ENCODE measurements at places on chromosomes 2 and 18.

DNA sequence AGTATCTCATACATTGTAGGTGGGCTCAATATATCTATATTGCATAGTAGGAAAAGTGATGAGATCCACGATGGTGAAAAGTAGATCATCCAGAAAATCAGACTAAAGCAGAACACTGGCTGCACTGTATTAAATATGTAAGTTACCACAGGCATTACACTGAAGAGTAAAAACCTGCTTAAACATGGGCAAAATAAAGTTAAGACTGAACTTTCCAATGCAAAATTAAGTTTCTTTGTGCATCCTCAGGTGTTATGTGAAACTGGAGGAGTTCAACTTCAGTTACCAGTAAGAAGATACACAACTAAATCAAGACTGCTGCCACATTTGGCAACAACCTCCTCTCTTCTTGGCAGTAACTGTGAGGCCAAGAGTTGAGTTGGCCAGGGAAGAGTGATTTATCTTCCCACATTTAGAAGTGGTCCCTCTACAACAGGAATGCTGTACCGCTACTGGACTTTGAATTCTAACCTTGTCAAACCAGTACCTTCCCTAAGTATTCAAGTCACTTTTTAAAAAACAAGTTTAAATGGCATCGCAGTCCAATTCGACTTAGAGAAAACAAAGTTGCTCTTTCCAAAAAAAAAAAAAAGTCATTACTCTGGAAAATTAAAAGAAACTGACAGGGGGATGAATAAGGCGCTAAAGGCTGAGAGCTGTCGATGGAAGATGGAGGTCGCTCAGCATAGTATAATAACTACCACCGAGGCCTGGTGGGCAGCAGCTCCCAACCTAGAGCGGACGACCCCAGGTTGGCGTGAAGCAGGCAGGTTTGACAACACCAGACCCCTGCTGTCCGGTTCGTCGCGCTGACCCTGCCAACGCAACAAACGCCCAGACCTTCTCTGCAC, 1.1 kb downstream of the MAP4K3 start:
- DNase-seq: no peak
- peak overlapping the region; percentile 91 for H3K4me3 ChIP-seq
- peaks cover 2% of the 10 kb centered on the region for H3K36me3 ChIP-seq
- H3K27ac ChIP-seq: peak overlapping the region; percentile 70
- H3K27me3 ChIP-seq: no peaks in the 10 kb centered on the region

DNA sequence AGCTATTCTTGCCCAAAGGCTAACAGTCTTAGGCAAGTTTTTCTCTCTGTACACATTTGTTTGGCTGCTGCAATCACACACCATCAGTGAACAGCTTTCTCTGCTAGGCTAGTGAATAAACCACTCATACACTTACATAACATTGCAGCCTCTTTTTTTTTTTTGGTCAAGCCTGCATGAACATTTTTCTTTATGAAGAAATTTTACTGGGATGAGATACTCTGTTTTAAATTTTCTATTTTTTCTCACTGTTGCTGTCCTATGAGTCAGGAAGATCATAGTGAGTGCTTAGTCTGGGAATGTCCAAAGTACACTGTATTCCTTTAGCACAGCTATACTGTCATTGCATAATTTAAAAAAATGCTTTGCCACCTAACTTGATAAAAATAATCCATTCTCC, 58.5 kb downstream of the ROCK1 start:
- H3K4me3 ChIP-seq: no peak overlapping the region
- no peaks in the 10 kb centered on the region for H3K36me3 ChIP-seq
- no peaks in the 10 kb centered on the region for H3K27me3 ChIP-seq
- H3K27ac ChIP-seq: no peak overlapping the region

DNA sequence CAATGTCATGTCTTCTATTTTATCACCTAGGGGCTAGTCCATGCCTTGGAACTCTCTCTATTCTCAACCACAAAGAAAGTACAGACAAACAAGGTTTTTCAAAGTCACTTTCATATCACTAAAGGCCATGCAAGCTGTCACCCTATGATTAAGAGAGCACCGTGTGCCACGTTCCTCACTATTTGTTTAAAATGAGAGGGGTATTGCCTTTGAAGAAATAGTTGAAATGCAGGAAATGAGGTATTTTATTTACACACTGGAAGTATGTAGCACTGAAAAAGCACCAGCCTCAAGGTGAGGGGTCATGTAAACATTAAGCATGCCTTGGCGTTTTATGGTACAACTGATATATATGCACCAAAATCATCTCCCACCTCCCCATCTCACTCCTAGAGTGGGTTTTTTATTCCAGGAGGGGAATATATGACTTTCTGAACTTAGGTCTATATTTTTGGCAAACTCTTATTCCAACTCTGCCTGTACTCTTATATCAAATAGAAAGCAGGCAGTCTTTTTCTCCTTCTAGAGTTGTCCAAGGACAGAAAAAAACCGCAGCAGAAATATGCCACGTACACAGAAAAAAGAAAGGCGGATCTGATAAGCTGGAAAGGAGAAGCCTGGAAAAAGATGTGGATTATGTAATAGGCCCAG, 53.5 kb downstream of the VSNL1 start:
- no peak overlapping the region for H3K4me3 ChIP-seq
- no peak for DNase-seq
- H3K36me3 ChIP-seq: no peaks in the 10 kb centered on the region
- H3K27me3 ChIP-seq: peaks cover 32% of the 10 kb centered on the region

DNA sequence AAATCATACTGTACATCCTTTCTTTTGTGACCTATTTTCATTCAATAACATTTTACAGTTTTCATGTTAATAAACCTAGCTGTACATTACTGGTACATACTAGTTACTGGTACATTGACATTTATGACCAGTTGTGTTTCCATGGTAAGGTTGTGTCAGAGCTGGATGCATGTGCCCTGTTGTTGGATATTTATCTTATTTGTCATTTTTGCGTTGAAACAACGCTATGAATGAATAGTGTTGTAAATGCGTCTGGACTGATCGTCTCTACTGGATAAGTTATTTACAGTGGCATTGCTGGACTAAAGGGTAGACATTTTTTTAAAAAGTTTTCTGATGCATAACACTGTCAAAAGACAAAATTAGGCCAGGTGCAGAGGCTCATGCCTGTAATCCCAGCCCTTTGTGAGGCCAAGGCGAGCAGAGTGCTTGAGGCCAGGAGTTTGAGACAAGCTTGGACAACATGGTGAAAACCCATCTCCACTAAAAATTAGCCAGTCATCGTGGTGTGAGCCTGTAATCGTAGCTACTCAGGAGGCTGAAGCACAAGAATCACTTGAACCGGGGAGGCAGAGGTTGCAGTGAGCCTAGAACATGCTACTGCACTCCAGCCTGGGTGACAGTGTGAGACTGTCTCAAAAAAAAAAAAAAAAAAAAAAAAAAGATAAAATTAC, 40.2 kb downstream of the MCFD2 start:
- peaks cover 7% of the 10 kb centered on the region for H3K4me1 ChIP-seq
- no peak overlapping the region for H3K27ac ChIP-seq

- no peaks in the 10 kb centered on the region for H3K27me3 ChIP-seq
- peaks cover 2% of the 10 kb centered on the region for H3K4me1 ChIP-seq
- H3K4me3 ChIP-seq: no peak overlapping the region
- DNase-seq: no peak
- no peaks in the 10 kb centered on the region for H3K36me3 ChIP-seq
These were observed 175.5 kb downstream of the CAMKMT start for GRCh38 chr2:44537264-44537663.

DNA sequence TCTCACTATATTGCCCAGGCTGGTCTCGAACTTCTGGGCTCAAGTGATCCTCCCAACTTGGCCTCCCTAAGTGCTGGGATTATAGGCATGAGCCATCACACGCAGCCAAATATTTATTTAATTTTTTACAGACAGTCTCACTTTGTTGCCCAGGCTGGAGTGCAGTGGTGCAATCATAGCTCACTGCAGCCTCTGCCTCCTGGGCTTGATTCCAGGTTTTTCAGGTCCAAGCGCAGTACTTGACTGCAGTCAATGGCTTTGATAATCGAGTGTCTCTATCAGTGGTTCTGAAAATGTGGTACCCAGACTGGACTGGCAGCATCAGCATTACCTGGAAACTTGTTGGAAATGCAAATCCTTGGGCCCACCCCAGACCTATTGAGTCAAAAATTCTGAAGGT, 63.1 kb downstream of the PLB1 start:
- peaks cover 4% of the 10 kb centered on the region for H3K36me3 ChIP-seq
- peaks cover 2% of the 10 kb centered on the region for H3K4me1 ChIP-seq
- H3K4me3 ChIP-seq: no peak overlapping the region

- peaks cover 8% of the 10 kb centered on the region for H3K36me3 ChIP-seq
- no peak overlapping the region for H3K4me3 ChIP-seq
- H3K27ac ChIP-seq: no peak overlapping the region
These were observed 45.1 kb downstream of the DHX57 start for GRCh38 chr2:38830526-38831159.

- DNase-seq: no peak
- no peaks in the 10 kb centered on the region for H3K4me1 ChIP-seq
- H3K27ac ChIP-seq: no peak overlapping the region
- no peaks in the 10 kb centered on the region for H3K27me3 ChIP-seq
These were observed 1221.3 kb upstream of the CELF4 start for GRCh38 chr18:38786906-38787305.

GRCh38 chr2:229124136-229124535, 147.0 kb downstream of the PID1 start:
- H3K27ac ChIP-seq: no peak overlapping the region
- no peaks in the 10 kb centered on the region for H3K27me3 ChIP-seq
- DNase-seq: no peak

DNA sequence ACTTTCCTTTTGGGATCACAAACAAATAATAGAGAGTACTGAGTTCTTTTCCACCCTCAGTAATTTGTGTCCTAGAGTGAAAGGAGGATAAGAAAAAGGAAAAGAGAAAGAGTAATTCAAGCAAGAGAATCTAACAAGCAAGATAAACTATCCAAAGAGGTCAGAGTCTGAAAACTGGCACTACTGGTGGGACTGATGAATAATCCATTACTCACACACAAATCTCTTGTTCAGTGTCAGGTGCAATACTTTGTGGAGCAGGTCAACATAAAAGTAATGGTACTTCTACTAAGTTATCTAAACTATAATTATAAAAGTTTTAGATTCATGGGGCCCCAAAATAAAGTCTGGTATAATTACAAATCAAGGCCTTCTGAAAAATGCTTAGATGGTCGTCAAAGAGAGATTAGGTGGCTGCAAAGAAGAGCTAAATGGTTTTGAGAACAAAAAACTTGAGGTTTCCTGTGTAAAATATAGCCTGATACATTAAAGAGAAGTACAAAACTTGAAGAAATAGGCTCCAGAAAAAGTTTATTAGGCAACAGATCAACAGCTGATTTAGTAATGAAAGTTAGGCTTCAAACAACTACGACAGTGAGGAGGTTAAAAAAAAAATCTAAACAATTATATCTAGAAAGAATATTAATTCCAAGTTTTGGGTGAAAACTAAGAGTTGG, 109.4 kb downstream of the BAZ2B start:
- DNase-seq: no peak
- H3K4me1 ChIP-seq: peaks cover 17% of the 10 kb centered on the region
- no peaks in the 10 kb centered on the region for H3K27me3 ChIP-seq
- H3K27ac ChIP-seq: peak overlapping the region; percentile 54
- H3K36me3 ChIP-seq: peaks cover 2% of the 10 kb centered on the region

DNA sequence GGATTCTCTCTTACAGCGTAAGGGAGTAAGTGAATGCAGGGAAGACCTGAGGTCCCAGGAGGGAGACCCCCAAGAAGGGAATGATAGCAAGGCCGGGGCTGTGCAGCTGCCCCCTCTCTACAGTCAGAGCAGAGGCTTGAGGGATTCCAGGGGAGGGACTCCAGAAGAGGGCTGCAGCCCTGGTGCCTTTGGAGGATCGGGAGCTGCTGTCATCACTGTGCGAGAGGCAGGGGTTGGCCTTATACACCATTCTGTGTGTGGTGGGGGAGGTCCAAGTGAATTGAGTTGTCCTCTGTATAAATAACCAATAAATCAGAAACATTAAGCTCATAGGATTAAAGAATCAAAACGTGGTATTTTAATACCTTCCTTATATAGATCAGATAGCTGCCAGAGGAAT, 114.9 kb downstream of the GLI2 start:
- no peaks in the 10 kb centered on the region for H3K36me3 ChIP-seq
- no peak overlapping the region for H3K27ac ChIP-seq
- peaks cover 4% of the 10 kb centered on the region for H3K27me3 ChIP-seq
- no peak overlapping the region for H3K4me3 ChIP-seq
- H3K4me1 ChIP-seq: no peaks in the 10 kb centered on the region

- no peak overlapping the region for H3K27ac ChIP-seq
- DNase-seq: no peak
- no peak overlapping the region for H3K4me3 ChIP-seq
- peaks cover 11% of the 10 kb centered on the region for H3K36me3 ChIP-seq
- H3K27me3 ChIP-seq: no peaks in the 10 kb centered on the region
These were observed 54.8 kb downstream of the NBAS start for GRCh38 chr2:15506229-15506819.

GRCh38 chr2:70461981-70462876, 91.4 kb downstream of the TGFA start:
- DNase-seq: no peak
- H3K27ac ChIP-seq: no peak overlapping the region
- H3K4me3 ChIP-seq: no peak overlapping the region
- H3K36me3 ChIP-seq: peaks cover 2% of the 10 kb centered on the region

DNA sequence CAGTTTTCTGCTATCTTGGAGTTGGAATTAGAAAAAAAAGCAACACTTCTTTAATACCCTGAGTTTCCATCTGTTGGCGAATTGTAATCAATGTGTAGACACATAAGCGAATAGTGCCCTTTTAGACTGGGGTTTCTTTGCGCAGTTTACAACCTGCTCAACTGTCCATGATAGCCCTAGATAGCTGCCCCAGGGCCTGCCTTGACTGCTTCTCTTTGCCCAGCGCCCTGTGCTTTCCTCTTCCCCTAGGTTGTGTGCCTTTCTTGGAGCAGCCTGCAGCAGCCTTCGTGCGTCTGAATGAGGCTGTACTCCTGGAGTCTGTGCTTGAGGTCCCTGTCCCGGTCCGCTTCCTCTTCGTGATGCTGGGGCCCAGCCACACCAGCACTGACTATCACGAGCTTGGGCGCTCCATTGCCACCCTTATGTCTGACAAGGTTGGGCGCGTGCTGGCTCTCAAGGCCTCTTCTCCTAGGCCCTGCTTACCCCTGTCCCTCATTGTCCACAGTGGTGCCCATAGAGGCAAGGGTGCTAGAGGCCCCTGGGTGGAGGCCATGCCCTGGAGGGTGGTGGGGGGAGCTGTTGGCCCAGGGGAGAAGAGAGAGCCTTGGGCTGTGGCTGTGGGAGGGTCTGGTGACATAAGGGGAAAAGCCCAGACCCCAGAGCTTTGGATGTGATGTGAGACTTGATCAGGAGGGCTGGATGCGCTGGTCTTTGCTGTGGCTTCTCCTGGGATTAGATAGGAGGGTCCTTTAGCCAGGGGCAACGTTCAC, 6.9 kb downstream of the SLC4A3 start:
- no peak overlapping the region for H3K27ac ChIP-seq
- DNase-seq: no peak
- peaks cover 3% of the 10 kb centered on the region for H3K36me3 ChIP-seq
- no peaks in the 10 kb centered on the region for H3K4me1 ChIP-seq

GRCh38 chr2:158990397-158991214, 22.2 kb downstream of the TANC1 start:
- peaks cover 3% of the 10 kb centered on the region for H3K4me1 ChIP-seq
- H3K27me3 ChIP-seq: peaks cover 28% of the 10 kb centered on the region
- H3K27ac ChIP-seq: no peak overlapping the region
- no peak for DNase-seq
- peaks cover 3% of the 10 kb centered on the region for H3K36me3 ChIP-seq
- peak overlapping the region; percentile 56 for H3K4me3 ChIP-seq

Measured in T-helper 17 cell (primary cell).